ENCODE measurements at places on chromosomes 13 and 19. TPM values are rescaled to one million over a fixed set of nuclear protein-coding genes. Genes with fewer than 3 reads are reported as not detected.

Gene MCF2L
- total RNA-seq: 45.4 TPM

Gene DNAJC15
- 4.7 TPM for total RNA-seq

Gene IFNL3
- total RNA-seq: not detected

Gene MPHOSPH8
- 22.8 TPM for total RNA-seq

Gene NLRP7
- not detected for total RNA-seq

Gene C5AR1
- total RNA-seq: 12.5 TPM

Gene NLRP5
- total RNA-seq: not detected

Gene CSNK1G2
- total RNA-seq: 77.6 TPM

Gene SERP2
- total RNA-seq: 13.8 TPM

Gene GPR4
- 3.4 TPM for total RNA-seq

Gene THSD8
- not detected for total RNA-seq

Gene ARL11
- total RNA-seq: 0.98 TPM

Gene CPAMD8
- 16.0 TPM for total RNA-seq

Gene SULT2B1
- 43.0 TPM for total RNA-seq

Gene KRTDAP
- 687 TPM for total RNA-seq

GRCh38 chr19:18856385-18857126 is 24.8 kb downstream of the UPF1 start:
- no peak overlapping the region for H3K4me3 ChIP-seq
- no peak for DNase-seq
- H3K4me1 ChIP-seq: peaks cover 3% of the 10 kb centered on the region
- H3K36me3 ChIP-seq: peaks cover 96% of the 10 kb centered on the region
- H3K27me3 ChIP-seq: no peaks in the 10 kb centered on the region
- no peak overlapping the region for H3K27ac ChIP-seq

GRCh38 chr13:19960653-19960976 is 2.1 kb downstream of the ZMYM2 start:
- H3K36me3 ChIP-seq: no peaks in the 10 kb centered on the region
- H3K4me1 ChIP-seq: peaks cover 42% of the 10 kb centered on the region
- DNase-seq: no peak
- peak overlapping the region; percentile 99 for H3K27ac ChIP-seq

GRCh38 chr19:2309734-2310362 is 1.9 kb upstream of the LINGO3 start:
- no peak overlapping the region for H3K27ac ChIP-seq
- no peaks in the 10 kb centered on the region for H3K4me1 ChIP-seq
- DNase-seq: no peak
- no peaks in the 10 kb centered on the region for H3K36me3 ChIP-seq
- H3K4me3 ChIP-seq: no peak overlapping the region

- H3K36me3 ChIP-seq: peaks cover 5% of the 10 kb centered on the region
- H3K27ac ChIP-seq: peak overlapping the region; percentile 85
Measured at GRCh38 chr19:11168568-11168967, 13.0 kb upstream of the SPC24 start.

GRCh38 chr13:44191504-44192171 is 182.0 kb upstream of the SERP2 start:
- no peaks in the 10 kb centered on the region for H3K36me3 ChIP-seq
- peak overlapping the region; percentile 43 for H3K27ac ChIP-seq
- H3K27me3 ChIP-seq: no peaks in the 10 kb centered on the region
- peak overlapping the region; percentile 11 for H3K4me3 ChIP-seq
- DNase-seq: no peak

DNA sequence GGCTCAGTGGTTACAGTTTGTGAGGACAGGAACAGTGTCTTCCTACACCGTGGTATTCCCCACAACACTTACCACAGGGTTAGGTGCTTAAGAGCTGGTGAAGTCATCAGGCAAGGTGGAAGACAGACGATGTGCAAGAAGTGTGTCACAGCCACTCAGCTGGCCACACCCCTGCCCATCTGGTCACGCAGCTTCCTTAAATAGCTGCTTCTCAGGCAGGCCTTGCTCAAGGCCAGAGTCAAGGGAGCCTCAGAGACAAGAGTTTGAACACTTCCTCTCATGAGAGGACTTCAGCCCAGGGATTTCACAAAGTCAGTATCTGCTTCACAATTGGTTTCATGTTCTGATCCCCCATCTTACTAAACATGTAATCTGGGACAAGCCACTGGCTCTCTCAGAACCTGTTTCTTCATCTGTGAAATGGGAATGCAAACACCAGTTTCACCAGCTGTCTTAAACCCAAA is 80.3 kb upstream of the FRY start:
- DNase-seq: no peak
- H3K27me3 ChIP-seq: no peaks in the 10 kb centered on the region
- H3K36me3 ChIP-seq: no peaks in the 10 kb centered on the region
- no peak overlapping the region for H3K4me3 ChIP-seq
- H3K4me1 ChIP-seq: no peaks in the 10 kb centered on the region

DNA sequence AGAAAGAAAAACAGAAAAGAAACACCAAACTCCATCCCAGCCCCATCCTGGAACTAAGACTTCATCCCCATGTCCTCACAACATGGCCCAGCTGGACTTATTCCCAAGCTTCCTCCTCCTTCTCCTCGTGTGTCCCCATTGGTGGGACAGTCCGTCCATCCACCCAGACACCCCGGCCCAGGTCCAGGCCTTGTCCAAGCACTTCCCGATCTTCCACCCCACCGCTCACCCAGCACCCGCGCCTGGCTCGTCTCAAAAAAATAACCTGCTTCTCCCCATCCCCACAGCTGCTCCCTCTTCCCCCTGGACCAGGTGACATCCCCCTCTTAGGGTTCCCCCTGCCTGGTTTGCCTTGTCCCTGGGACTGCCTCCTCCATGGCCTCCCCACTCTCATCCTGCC is 1.4 kb upstream of the FCER2 start:
- no peaks in the 10 kb centered on the region for H3K27me3 ChIP-seq
- DNase-seq: no peak
- no peak overlapping the region for H3K4me3 ChIP-seq

- no peak overlapping the region for H3K4me3 ChIP-seq
- H3K27me3 ChIP-seq: no peaks in the 10 kb centered on the region
Measured at GRCh38 chr13:98595134-98595533, 18.2 kb upstream of the STK24 start.

GRCh38 chr13:84609716-84610115 is 727.4 kb upstream of the SLITRK1 start:
- no peak for DNase-seq
- H3K4me1 ChIP-seq: no peaks in the 10 kb centered on the region
- H3K27ac ChIP-seq: no peak overlapping the region
- H3K36me3 ChIP-seq: no peaks in the 10 kb centered on the region
- no peak overlapping the region for H3K4me3 ChIP-seq
- H3K27me3 ChIP-seq: no peaks in the 10 kb centered on the region

GRCh38 chr19:23771316-23771715 is 12.6 kb upstream of the ZNF681 start:
- no peaks in the 10 kb centered on the region for H3K4me1 ChIP-seq
- DNase-seq: no peak
- H3K27me3 ChIP-seq: no peaks in the 10 kb centered on the region
- no peak overlapping the region for H3K4me3 ChIP-seq
- H3K27ac ChIP-seq: no peak overlapping the region
- H3K36me3 ChIP-seq: no peaks in the 10 kb centered on the region

- no peak overlapping the region for H3K27ac ChIP-seq
- no peaks in the 10 kb centered on the region for H3K4me1 ChIP-seq
- no peaks in the 10 kb centered on the region for H3K27me3 ChIP-seq
- no peak for DNase-seq
- H3K36me3 ChIP-seq: no peaks in the 10 kb centered on the region
Measured at GRCh38 chr13:106362707-106363106, 172.8 kb downstream of the EFNB2 start.

- H3K36me3 ChIP-seq: no peaks in the 10 kb centered on the region
- H3K4me1 ChIP-seq: no peaks in the 10 kb centered on the region
- H3K27ac ChIP-seq: no peak overlapping the region
Measured at GRCh38 chr13:107217251-107217650, 649.3 kb upstream of the ARGLU1 start.

DNA sequence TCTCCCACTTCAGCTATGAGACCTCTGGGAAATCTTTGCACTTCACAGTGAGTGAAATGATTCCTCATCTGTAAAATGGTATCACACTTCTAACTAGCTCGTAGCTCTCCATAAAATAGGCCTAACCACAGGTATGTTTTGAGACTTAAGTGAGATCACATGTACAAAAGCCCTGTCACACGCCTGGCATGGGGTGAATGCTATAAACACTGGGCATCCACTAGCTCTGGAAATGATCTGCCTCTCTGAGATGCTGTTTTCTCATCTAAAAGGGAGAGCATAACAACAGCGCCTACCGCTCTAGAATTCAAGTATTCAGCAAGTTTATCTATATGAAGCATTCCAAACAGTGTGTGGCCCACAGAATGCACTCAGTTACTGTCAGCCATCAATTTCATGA is 2.2 kb downstream of the AKT2 start:
- no peaks in the 10 kb centered on the region for H3K36me3 ChIP-seq
- no peak overlapping the region for H3K4me3 ChIP-seq
- H3K27ac ChIP-seq: peak overlapping the region; percentile 98
- peaks cover 77% of the 10 kb centered on the region for H3K4me1 ChIP-seq

DNA sequence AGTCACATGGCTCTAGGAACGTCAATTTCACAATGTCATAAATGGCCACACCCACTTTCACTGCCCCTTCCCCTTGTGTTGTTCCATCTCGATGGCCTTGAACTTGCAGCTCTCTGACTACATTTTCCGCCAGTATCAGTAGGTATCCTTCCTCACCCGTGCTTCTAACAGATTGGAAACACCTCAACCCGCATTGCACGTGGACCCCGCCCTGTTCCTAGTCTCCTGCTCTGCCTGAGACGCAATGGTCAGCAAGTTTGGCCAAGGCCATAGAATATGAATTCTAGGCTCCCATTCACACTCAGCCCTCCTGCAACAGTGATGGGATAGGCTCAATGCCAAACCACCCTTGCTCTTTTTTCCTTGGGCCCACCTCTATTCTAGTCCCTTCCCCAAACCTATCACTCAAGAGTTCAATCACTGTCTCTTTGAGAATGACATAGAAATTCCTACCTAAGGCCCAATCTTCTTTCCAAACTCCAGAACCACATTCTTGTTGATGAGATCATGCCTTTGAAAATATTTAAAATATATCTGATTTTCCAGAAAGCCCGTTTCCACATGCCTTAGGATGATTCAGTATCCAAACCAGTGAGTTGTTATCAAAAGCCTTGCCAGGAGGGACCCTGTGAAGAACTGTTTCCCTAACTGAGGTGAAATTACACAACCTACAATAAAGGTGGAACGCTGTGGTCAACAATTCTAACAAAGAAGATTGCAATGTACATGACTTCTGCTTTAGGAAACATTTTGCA is 334.6 kb downstream of the MYO16 start:
- no peaks in the 10 kb centered on the region for H3K36me3 ChIP-seq
- no peak for DNase-seq
- H3K4me1 ChIP-seq: no peaks in the 10 kb centered on the region
- H3K4me3 ChIP-seq: no peak overlapping the region
- H3K27ac ChIP-seq: no peak overlapping the region

- no peak for DNase-seq
- no peaks in the 10 kb centered on the region for H3K27me3 ChIP-seq
- H3K4me3 ChIP-seq: no peak overlapping the region
- no peaks in the 10 kb centered on the region for H3K36me3 ChIP-seq
- no peak overlapping the region for H3K27ac ChIP-seq
Measured at GRCh38 chr19:1933244-1933643, 7.7 kb upstream of the CSNK1G2 start.

DNA sequence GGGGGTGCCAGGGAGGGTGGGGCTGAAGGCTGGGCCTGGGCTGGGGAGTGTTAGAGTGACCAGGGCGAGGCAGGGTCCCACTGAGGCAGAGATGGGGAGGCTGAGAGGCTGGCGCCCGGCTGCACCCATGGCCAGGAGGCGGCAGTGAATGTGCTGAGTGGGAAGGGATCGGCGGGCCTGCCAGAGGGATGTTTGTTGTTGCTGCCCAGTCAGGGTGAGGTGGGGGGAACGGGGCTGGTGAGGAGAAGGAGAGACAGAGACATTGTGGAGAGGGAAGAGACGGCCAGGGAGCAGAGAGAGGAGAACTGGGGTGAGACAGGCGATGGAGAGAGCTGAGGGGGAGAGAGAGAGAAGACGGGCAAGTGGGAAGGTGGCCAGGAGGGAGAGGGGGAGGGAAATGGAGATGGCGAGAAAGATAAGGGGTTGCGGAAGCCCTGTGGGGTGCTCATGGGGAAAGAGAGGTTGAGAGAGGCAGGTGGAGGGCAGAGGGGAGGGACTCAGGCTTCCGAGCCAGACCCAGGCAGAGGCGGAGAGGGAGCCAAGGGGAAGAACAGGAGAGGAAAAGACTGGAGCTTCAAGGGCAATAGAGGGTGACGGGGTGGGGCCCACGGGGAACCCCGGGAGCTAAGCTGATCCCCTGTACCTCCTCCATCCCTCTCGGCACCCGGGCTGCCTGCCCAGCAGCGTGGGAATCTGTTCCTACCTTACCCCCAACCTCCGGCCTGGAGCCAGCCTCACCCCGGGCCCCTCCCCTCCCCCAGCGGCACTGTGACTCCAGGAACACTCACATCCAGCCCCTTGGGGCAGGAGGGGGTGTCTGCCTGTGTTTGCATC is 690 bp upstream of the B3GNT8 start:
- H3K36me3 ChIP-seq: peaks cover 2% of the 10 kb centered on the region
- H3K4me3 ChIP-seq: peak overlapping the region; percentile 61
- H3K4me1 ChIP-seq: peaks cover 46% of the 10 kb centered on the region
- H3K27ac ChIP-seq: peak overlapping the region; percentile 90

DNA sequence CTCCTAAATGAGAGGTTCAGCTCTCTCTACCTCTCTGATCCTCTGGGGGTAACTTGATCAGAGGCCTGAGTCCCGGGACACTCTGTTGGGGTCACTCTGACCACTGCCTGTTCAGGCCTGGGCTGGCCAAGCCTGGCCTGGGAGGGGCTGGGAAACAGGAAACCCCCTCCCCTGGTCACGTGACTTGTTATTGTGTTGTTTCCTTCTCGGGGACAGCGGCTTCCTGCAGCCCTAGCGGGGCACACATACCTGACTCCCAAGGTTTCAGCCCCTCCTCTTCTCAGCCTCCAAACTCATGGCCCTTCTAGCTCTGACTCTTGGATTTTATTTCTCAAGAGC is at the start of gene USHBP1:
Gene USHBP1 (minus strand): TSS at position 105 of the 339 bp plus-strand sequence. CDS start 446 bp downstream, outside the sequence.
- no peaks in the 10 kb centered on the region for H3K36me3 ChIP-seq
- DNase-seq: peak; percentile 76
- H3K4me1 ChIP-seq: peaks cover 16% of the 10 kb centered on the region
- H3K4me3 ChIP-seq: peak within 1 kb of the TSS; percentile 38
- peak within 1 kb of the TSS; percentile 58 for H3K27ac ChIP-seq
- no peaks in the 10 kb centered on the region for H3K27me3 ChIP-seq

- no peaks in the 10 kb centered on the region for H3K27me3 ChIP-seq
- peaks cover 41% of the 10 kb centered on the region for H3K4me1 ChIP-seq
- H3K27ac ChIP-seq: no peak overlapping the region
- H3K36me3 ChIP-seq: no peaks in the 10 kb centered on the region
Measured at GRCh38 chr19:4635754-4636116, 3.6 kb upstream of the TNFAIP8L1 start.

DNA sequence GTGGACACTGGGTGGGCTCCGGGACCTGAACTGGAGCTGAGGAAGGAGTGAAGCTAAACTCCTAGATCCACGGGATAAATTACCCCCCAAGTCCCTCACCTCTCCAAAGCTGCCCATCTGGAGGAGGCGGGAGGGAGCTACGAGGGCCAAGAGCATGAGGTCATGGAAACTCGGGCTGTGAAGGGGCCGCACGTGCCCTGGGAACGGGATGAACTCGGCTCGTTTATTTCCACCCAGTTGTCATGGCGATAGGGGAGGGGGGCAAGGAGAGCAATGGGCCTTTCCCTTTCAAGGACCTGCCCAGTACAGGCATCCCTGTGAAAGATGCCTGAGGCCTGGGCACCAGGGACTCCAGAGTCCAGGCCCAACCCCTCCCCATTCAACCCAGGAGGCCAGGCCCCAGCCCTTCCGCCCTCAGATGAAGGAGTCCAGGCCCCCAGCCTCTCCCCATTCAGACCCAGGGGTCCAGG is 3.8 kb downstream of the PPP1R12C start:
- no peak for DNase-seq
- H3K4me3 ChIP-seq: peak overlapping the region; percentile 39
- no peaks in the 10 kb centered on the region for H3K27me3 ChIP-seq
- H3K4me1 ChIP-seq: peaks cover 68% of the 10 kb centered on the region
- H3K36me3 ChIP-seq: no peaks in the 10 kb centered on the region

All from vagina (tissue), 2 donors.